Aorta (tissue), 5 donors: ENCODE measurements at places on chromosomes 1 and 21. TPM values are rescaled to one million over a fixed set of nuclear protein-coding genes. Genes with fewer than 3 reads are reported as not detected.

The NPPB gene
- total RNA-seq = not detected

The NFASC gene
- 36.2 TPM for total RNA-seq

The RGS18 gene
- 7.1 TPM for total RNA-seq

The SPRR2B gene
- not detected for total RNA-seq

The CFAP298 gene
- total RNA-seq = 20.4 TPM

The CELA3B gene
- 1.0 TPM for total RNA-seq

The PLA2G2A gene
- 901 TPM for total RNA-seq

The GART gene
- 53.7 TPM for total RNA-seq

The SYTL1 gene
- total RNA-seq = 1.8 TPM
